ENCODE measurements at places on chromosomes 1 and 21.

DNA sequence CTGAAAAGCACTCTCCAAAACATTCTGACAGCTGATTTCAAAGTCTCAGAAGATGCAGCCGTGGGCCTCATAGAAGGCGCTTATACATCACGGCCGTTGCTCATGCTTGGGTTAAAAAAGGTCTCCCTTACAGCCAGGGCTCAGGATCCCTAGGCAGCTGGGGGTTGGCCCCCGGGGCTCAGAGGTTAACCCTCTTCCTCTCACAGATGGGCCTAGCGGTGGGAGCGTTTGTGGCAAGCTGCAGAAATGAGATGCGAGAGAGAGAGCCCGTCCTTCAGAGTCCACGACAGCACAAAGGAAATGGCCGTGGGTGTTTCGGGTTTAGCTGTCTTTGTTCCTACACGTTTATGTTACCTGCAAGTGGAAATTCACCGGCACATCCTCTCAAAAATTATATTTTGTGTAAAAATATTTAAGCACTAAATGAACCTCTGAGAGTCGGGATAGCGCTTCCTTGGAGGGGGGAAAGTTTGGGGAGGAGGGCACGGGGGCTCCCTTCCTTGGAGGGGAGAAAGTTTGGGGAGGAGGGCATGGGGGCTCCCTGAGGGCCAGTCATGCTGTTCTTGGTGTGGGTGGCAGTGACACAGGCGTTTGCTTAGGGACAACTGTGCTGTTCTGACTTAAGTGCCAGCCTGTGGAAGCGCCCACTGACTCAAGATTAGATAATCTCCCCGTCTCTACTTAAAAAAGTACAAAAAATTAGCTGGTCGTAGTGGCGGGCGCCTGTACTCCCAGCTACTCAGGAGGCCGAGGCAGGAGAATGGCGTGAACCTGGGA lies 20.5 kb upstream of the PRDM15 start:
- no peak for DNase-seq

DNA sequence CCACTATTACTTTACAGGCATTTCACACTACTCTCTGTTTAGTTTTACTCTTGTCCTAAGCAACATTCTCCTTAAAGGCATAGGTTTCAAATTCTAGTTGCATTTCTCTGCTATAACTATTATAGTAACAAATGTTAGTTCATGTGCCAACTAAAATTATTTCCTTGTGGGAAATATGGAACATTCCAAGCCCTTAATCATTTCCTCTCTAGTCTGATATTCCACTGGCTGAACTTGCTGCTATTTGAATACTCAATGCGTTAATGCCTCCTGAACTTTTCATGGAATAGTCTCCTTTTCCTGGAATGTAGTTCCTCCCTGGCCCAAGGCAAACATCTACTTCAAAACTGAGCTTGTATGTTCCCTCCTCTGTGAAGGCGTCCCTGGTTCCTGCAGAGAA lies 19.3 kb upstream of the TBX19 start:
- no peak for DNase-seq

GRCh38 chr1:88519156-88519555 lies 164.9 kb upstream of the PKN2 start:
- DNase-seq, result no peak

- DNase-seq, result peak; percentile 94
Measured at GRCh38 chr1:2049718-2050431, at the start of gene PRKCZ. TSS of gene PRKCZ (plus strand) at chr1:2050411. CDS start at chr1:2050631, 220 bp downstream.

DNA sequence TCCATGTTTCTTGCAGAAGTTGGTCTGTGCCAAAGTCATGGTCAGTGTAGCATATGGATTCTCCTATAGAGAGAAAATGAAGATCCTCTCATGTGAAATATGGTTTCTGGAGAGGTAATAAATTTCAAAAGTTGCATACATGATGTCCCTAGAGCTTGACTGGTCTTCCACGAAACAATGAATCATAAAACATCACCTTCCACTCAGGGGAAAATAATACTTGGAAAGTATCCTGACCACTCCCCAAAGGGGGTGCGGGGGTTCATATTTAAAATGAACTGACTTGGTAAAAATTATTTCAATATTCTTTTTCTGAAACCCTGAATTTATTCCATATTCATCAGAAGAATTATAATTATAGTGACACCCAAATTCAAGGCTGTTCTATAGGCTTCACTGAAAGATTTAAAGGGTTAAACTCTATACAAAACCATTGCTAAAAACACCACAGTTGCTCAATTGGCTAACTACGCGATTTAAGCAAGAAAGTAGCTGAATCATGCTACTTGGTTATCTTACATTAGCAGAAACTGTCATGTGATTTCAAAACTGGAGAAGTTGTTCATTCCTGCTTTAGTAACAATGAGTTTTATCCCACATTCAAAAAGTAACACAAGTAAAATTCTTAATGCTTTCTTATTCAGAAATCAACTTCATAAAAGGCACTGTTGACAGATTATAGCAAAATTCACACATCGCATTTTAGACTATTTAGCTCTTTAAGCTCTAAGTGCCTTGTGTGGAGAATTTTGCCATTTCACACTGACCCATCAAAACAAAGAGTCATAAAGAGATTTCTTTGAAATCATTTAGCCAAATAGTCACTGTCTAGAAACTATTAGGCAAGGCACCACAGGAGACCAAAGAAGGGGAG lies 5.3 kb downstream of the CREG1 start:
- DNase-seq, result no peak

DNA sequence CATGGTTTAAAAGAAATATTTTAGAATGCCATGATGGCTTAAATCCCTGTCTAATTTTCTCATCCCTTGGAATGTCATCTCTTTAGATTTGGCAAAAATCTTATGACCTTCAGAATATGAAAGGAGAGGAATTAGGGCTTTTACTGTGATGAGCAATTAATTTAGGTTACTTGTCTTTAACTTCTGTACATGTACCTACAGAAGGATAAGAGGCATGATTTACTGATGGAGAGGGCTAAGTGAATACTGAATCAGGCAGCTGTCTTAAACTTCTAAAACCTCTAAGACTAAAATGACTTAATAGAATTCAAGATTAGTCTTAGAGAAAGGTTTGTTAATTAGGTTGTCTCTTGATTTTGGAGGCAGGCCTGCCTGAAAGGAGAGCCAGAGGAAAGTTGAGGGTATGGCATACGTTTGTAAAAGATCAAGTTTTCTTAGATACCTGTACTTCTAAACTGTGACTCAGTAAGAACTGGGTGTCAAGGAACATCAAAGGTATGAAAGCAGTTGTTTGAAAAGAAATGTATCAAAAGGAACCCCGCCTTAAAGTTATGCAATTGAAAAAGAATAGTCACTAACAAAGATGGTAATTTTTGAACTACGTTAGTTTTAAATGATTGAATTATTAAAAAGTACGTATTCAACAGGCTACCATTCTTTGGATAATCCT lies 12.5 kb downstream of the MACO1 start:
- DNase-seq, result no peak

DNA sequence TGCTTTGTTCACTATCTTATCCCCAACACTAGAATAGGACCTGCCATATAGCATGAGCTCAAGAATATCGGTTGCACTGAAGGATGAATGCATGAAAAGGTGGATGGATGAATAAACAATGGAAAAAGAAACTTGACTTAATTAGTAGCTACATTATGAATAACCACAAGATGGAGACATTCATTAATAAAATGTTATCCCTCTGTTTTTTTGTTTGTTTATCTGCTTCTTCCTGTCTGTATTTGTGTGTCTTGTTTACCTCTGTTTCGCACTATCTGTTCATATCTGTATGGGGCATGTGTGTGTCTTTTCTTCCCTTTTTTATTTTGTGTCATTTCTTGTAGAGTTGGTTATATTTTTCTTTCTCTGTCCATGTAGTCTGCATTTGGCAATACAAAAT lies 1.1 kb upstream of the OR14I1 start:
- no peak for DNase-seq

DNA sequence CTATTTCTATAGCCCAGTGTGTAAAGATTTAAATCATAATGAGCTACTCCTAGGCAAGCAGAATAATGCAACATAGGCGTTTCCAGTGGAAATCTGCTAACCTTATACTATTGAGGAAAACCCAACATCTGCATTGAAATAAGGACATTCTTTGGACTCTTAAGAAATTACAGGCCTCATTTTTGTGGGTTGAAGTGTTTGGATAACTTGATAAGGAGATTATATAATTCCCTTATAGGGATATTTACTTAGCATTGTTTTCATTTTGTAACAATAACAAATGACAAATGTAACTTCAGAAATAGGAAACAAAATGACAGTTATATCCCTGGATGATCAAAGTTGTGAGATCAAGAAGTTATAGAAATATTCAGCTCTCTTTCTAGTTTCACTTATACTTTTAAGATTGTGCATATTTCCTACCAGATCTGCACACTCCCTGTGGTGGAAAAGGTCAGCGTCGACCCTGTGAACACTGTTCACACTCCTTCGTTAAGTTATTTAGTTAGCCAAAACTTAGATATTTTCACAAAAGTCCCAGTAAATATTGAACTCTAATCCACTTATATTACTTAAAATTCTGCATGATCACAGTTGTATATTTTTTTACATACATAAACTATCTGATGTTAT lies 284.4 kb upstream of the C1orf105 start:
- DNase-seq, result no peak

DNA sequence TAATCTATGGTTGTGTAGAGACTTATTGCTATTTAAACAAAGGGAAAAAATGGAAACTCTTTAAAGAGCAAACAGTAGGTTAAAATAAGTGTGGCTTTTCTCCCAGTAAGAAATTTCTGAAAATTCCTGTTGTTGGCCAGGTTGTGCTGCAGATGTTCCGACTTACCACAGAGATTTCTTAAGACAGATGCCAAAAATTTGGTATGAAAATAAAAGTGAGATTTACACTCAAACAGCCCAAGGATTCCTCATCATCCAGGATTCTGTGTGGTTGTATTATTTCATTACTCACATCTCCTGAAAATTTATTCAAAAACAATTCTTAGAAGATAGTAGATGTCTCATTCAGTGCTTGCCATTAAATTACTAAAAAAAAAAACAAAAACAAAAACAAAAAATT lies 296.7 kb upstream of the PTBP2 start:
- no peak for DNase-seq

- no peak for DNase-seq
Measured at GRCh38 chr1:4516596-4516995, 137.8 kb upstream of the AJAP1 start.

GRCh38 chr1:6384962-6385361 lies 8.6 kb downstream of the ACOT7 start:
- no peak for DNase-seq

GRCh38 chr1:38336961-38337360 lies 290.4 kb upstream of the POU3F1 start:
- DNase-seq, result no peak

GRCh38 chr1:96416111-96416595 lies 305.4 kb upstream of the PTBP2 start:
- DNase-seq, result no peak

- no peak for DNase-seq
Measured at GRCh38 chr1:228978484-228979324, 243.4 kb downstream of the RHOU start.

DNA sequence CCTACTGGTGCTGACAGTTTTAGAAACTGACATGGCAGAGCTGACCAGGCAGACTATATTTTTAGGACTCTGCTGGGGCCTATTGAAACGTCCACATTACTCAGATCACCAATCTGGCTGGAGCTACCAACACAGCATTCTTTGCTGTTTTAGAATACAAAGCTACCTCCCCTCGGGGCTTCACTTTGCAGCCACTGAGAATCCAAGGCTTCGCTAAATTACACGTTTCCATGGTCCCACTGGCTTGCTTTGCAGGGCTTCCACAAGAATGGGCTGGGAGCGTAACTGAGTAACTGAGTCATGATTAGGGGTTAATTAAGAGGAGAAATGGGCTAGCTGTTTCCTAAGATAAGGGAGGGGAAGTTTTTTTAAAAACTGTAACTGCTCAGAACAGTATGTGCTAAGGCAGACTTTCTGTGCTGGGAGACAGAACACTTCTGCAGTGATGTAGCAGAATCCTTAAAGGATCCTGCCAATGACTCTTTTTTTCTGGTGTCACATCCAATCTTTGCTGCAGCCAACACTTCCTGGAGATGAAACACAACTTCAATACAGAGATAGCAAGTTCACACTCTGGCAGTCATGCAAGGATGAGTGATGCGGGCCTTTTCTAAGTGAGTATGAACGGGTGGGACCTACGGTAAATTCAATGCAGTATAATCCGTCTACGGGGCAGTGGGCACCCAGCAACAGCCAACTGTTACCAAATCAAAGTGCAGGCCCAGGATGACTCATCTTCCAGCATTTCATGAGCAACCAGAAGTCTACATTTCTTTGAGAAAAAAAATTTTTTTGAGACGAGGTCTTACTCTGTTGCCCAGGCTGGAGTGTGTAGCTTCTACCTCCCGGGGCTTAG lies 21.5 kb downstream of the NDUFS5 start:
- no peak for DNase-seq

DNA sequence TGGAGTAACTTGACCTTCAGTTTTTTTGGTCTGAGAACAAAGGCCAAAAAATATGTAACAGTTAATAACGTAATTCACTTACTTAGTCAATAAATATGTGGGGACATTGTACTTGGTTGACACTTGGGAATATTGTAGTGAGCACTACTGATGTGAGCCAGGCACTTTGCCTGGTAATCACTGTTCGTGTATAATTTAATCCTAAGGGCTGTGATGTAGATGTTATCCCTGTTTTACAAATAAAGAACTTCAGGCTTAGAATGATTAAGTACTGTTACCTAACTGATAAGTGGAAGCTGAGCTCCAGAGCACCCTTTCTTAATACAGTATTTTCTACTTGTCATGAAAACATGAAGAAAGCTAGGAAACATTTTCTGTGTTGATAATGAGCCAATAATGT lies 28.0 kb downstream of the PTBP2 start:
- DNase-seq, result no peak

GRCh38 chr1:33524586-33524985 lies 52.1 kb downstream of the ZSCAN20 start:
- no peak for DNase-seq

GRCh38 chr1:3244025-3244926 lies 175.3 kb downstream of the PRDM16 start:
- DNase-seq, result no peak

- no peak for DNase-seq
Measured at GRCh38 chr21:16608209-16608830, 878.5 kb downstream of the USP25 start.

GRCh38 chr1:231643071-231643934 lies 16.7 kb downstream of the DISC1 start:
- no peak for DNase-seq

- no peak for DNase-seq
Measured at GRCh38 chr1:66415866-66416265, 118.1 kb upstream of the SGIP1 start.

DNA sequence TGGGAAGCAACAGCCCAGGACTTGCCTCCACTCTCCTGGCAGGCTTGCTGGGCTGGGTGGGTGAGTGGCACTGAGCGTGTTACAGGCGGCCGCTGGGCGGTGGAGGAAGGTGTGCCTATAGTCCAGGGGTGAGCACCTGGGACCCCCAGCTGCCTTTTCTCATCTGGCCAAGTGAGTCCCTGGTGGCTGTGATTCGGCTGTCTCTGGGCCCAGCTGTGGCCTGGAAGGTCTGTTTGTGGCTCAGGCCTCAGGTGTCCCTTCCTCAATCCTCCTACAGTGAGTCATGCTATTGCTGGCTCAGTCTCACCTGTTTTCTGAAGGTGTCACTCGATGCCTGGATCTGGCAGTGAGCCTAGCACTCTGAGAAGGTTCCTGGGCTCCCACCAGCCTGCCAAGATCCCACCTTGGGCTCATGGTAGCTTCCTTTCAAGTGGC lies 564.2 kb downstream of the PTPRU start:
- no peak for DNase-seq

GRCh38 chr1:223355699-223356098 lies 8.3 kb downstream of the SUSD4 start:
- no peak for DNase-seq

- no peak for DNase-seq
Measured at GRCh38 chr1:84143796-84144565, at the start of gene PRKACB. TSS of gene PRKACB (plus strand) at chr1:84144271. CDS start at chr1:84144362, 91 bp downstream.

- DNase-seq, result no peak
Measured at GRCh38 chr21:26164311-26164710, 6.3 kb downstream of the APP start.

All from activated T-helper 9 cell treated with anti-CD3 and anti-CD28 coated beads, Interleukin-2, amount 50 U/mL, for 16 hours (primary cell).